Activated naive CD4-positive, alpha-beta T cell treated with anti-CD3 and anti-CD28 coated beads, Interleukin-2, amount 50 U/mL, for 72 hours (primary cell): ENCODE measurements at places on chromosomes 6 and 20. TPM values are rescaled to one million over a fixed set of nuclear protein-coding genes. Genes with fewer than 3 reads are reported as not detected.

Gene KIF6
- 0.29 TPM for total RNA-seq

Gene AKAP7
- 5.1 TPM for total RNA-seq

Gene RAET1E
- 0.11 TPM for total RNA-seq

Gene ITPR3
- total RNA-seq, result 39.2 TPM

Gene OLIG3
- total RNA-seq, result 0.35 TPM

Gene RNF144B
- total RNA-seq, result 0.95 TPM

Gene SRMS
- not detected for total RNA-seq

Gene TBC1D32
- 8.4 TPM for total RNA-seq

Gene MYLK4
- total RNA-seq, result 0.33 TPM

Gene ZNF165
- total RNA-seq, result 2.1 TPM

Gene OPN5
- not detected for total RNA-seq

Gene HLA-DRB5
- total RNA-seq, result 1.6 TPM

Gene HDGFL1
- total RNA-seq, result not detected

Gene DNAAF9
- 0.66 TPM for total RNA-seq

Gene APOBEC2
- total RNA-seq, result not detected

Gene GSTA3
- total RNA-seq, result not detected

Gene CGA
- total RNA-seq, result not detected

Gene EFCAB8
- 0.70 TPM for total RNA-seq

Gene C6orf132
- 0.20 TPM for total RNA-seq

Gene FOXA2
- total RNA-seq, result not detected

Gene KHDC1L
- total RNA-seq, result not detected

Gene C4A
- total RNA-seq, result 8.1 TPM

Gene TBXT
- total RNA-seq, result not detected

Gene GPX5
- not detected for total RNA-seq

Gene ACSS2
- total RNA-seq, result 36.0 TPM

Gene GPR6
- total RNA-seq, result not detected

Gene OVOL2
- total RNA-seq, result not detected
